ENCODE measurements at places on chromosomes 1 and 21.

DNA sequence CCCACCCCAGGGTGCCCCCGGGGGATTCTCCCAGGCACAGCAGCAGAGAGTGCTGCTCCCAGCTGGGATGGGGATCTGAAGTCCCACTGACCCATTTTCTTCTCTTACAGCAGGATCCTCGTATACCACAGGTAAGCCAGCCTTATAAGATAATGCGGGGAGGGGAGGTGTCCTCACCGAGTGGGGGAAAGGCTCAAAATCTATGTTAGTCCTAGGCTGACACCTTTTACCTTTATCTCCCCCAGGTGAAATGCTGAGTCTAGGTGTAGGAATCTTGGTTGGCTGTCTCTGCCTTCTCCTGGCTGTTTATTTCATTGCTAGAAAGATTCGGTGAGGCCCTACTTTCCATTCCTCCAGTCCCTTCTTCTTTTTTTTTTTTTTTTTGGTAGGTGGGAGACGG is 5.3 kb downstream of the APH1A start:
- DNase-seq, result no peak

- DNase-seq, result no peak
Measured at GRCh38 chr1:169141356-169141755, 34.9 kb downstream of the ATP1B1 start.

DNA sequence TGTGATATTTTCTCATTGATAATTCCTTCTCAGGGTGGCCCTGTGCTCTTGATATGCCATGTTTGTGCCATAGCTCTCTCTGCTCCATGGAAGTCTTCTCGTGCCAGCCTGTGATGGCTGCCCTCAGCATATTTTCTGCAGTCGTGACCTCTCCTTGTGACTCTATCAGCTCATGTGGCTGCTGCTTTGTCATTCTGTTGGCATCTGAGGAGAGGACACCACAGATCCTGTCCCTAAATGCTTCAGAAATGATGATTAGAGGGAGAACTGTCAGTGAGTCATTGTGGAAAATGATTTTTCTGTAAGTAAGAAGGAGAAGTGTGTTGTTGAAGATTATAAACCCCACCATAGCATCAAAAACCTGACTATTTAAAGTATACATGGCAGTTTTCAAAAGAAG is 286.0 kb downstream of the ADGRL2 start:
- no peak for DNase-seq

GRCh38 chr1:177183836-177184235 is 13.1 kb downstream of the BRINP2 start:
- DNase-seq, result no peak

DNA sequence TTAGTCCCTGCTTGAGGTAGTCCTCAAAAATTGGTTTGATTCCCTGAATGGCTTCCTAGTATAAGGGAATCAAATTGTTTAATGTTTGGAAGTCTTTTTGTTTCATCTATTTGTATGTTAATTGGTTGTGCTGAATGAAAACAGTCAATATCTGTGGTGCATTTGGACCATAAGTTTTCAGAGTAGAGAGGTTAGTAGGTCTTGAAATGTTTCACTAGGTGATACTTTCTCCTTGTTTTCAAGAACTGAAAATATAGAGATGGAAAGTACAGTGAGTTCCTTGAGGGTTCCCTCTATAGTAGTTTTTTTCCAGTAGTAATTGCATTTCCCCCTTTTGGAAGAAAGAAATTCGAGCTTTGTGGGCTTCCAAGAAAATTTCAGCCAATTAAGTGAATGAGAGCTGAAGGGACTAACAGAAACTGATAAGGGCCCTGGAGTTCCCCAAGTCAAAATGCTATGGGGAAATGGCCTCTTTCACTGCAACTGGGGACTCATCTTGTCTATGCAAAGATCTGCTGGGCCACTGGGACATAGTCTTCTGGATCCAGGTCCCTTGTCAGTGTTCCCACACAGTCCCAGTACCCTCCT is 18.6 kb upstream of the CEP350 start:
- DNase-seq, result no peak

GRCh38 chr21:40568807-40569206 is 278.2 kb downstream of the DSCAM start:
- no peak for DNase-seq
